ENCODE measurements at places on chromosomes 5 and 9.

GRCh38 chr5:102889033-102889432 lies 133.9 kb downstream of the PAM start:
- no peak for DNase-seq

DNA sequence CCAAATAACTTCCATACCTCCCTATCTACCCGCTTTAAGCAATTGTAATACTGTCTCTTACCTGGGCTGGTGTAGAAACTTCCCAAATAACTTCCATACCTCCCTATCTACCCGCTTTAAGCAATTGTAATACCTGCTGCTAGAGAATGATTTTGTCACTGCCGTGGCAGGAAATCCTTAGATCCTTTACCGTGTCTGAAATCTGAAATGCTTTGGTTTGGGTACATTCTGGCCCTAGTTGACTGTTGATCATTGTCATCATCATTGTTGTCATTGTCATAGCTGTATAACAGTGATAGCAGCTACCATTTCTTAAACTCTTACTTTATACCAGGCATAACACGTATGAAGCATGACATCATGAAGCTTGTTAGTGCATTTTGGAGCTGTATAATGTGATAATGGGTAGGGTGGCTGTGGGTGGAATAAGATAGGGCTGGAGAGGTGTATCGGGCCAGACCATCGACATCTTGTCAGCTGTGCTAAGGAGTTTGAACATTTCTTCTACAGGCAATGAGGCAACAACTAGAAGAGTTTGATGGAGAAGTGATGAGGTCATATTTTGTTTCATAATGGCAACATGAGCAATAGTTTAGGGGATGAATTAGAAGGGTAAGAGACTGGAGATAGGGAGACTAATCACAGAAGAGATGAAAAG lies 15.7 kb downstream of the PIP5K1B start:
- no peak for DNase-seq

DNA sequence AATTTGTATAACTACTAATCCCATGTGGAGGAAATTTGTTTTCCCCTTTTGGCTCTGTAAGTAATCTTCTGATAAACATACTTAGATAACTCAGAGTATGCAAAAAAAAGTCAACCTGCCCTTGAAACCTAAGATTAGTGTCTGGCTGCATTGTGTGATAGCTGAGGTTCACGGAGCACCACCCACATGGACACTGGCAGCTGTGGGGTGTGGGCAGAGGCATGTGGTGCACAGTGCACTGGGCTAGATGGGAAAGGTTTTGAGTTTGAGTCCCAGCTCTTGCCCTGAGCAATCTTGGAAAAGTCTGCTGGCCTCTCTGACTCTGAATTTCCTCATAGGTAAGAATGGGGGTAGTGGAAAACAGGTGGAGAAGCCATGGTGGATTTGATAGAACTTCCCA lies 75.1 kb downstream of the PLCXD3 start:
- no peak for DNase-seq

DNA sequence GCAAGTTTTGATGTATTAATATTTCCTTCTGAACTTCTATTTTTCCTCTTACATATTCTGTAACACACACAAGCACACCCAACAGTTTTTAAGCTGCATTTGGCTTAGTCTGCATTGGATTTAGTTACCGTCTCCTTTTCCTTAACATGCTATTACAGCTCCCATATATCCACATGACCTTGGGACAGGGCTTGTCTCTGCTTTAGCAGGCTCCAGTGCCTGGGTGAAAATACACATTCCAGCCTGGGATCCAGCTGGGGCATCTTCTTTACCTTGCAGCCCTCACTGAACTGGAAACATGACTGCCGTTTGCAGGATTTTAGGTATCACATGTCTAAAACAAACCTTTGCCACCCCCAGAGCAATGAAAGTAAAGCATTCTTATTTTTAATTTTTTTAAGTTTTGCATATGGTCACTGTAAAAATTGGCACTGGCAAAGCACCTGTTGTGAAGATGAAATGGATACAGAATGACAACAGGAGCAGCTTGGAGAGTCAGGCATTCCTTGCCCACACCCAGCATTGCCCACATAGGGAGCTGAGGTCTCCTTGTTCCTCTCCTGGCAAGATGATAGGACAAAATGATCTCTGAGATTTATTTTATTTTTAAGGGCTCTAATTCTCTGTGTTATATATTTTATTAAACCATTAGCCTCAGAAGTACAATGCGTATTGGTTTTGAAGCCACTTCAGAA lies 4.0 kb downstream of the GADD45G start:
- no peak for DNase-seq

Data from AG04450 (cell line).